Head of caudate nucleus (tissue), 42 donors: ENCODE measurements at places on chromosomes 3 and 15.
A peak's percentile ranks its signal among the peaks of the same experiment; 100 is the strongest.

GRCh38 chr15:92599394-92599970 lies 56.1 kb downstream of the FAM174B start:
- no peak for DNase-seq

GRCh38 chr3:193134856-193135255 lies 106.2 kb upstream of the PLAAT1 start:
- DNase-seq: no peak

- no peak for DNase-seq
These were observed 30.5 kb downstream of the RFTN1 start for GRCh38 chr3:16482770-16483531.

DNA sequence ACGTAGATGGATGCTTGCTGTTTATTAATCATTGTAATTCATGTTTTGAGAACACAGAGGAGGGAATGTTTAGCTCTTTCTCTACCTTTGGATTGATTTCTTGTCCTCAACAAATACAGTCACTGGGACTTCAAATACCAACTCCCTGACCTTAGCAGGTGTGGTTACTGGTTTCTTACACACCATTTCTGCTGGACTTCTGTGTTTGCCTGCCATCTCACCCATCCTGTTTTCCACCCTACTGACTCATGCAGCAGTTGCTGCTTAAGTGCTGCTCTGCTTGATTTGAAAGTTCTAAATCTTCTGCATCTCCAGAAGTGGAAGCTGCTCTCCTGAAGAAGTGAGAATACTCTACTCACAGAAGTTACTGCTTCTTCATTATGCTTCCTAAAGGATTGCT lies 170.3 kb downstream of the ZPLD1 start:
- DNase-seq: no peak

DNA sequence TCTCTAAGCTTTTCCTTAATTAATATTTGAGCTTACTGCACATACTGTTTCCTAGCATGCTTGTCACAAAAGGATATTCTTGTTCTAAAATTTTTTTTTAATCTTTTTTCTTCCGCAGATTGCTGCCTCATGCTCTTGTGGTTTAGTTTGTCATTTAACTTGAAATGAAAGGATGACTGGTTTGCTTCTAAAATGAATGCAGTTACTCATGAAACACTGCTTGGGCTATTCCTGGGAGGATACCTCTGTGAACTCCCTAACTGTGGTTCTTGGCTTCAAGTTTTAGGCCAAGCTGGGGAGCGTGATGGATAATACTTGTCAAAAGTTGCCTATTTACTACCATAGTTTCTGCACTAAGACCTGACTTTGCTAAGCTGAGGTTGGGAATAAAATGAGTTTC lies 64.0 kb downstream of the USP13 start:
- no peak for DNase-seq

DNA sequence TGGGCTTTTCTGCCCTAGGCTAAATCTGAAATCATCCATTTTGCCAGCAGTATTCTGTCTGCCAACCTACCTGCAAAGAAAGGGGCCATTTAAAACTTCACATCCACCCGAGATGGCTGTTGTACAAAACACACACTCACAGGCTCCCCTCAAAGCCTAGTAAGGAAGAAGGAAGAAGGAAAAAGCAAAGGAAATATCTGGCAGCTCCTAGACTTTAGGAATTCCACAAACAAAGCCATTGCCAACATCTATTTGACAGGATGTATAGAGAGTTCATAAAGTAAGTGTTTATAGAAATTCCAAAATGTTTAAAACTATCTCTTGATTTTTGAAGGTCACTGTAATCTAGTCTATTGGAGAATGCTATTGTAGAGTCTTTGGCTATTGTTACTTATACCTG lies 91.9 kb upstream of the THBS1 start:
- DNase-seq: no peak

DNA sequence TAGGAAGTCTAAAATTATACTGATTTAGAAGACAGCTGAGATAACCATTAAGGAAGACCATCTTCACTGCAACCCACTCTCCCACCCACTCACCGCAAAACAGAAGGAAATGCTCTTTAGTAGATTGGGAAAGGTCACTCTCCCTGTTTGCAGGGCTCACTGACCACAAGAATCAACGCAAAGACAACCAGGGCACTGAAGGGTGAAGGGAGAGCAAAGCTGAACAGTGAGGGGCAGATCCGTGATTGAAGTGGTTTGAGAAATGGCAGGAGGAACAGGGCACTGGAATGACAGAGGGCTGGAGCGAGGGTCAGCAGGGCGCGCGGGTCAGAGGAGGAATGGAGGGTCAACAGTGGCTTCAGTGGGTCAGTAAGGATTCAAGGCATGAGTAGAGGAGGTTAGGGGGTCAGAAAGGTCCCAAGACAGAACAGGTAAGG lies 520 bp downstream of the MESD start:
- DNase-seq: no peak

- no peak for DNase-seq
These were observed 2.5 kb downstream of the MAP3K13 start for GRCh38 chr3:185365291-185366073.

- DNase-seq: no peak
These were observed 699.8 kb upstream of the GBE1 start for GRCh38 chr3:82461049-82461889.

DNA sequence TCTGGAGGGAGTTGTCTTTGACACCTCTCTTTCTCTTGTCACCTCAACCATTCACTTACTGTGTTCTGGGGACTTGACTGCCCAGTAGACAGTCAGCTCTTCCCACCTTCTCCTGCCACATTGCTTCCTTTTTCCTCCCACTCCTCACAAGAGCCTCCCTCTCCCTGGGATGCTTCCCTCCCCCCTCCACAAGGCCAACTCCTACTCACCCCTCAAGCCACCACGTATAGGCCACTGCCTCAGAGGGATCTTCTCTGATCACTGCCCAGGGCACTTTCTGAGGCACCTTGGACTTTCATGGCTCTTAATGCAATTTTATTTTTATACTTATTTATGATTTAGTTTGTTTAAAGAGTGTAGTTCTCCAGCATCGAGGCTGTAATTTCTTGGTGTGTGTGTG lies 23.2 kb downstream of the THSD4 start:
- DNase-seq: no peak

DNA sequence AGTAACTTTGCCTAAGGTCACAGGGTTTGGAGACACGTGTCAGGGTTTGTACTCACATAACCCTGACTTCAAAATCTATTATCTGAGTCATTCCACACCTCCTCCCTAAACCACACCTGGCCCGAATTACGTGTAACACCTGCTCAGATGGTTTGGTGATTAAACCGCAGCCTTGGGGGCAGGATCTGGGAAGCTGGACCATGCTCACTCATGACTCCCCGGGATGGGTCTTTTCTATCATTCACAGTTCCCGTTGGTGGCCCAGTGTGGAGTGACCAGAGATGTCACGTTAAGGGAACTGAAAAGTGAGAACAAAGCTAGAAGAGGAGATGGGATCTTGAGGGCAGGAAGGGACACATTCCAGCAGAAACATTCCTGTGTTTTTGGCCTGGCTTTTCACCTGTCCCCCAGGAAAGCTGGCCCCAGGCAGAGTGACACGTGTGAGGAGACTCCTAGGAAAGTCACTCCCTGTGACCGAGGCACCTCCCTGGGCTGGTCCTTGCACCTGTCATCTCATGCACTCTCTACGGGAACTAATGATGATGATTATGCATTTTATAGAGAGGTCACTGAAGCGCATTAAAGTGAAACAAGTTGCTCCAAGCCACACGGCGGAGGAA lies 75.4 kb upstream of the POMGNT2 start:
- DNase-seq: no peak

GRCh38 chr3:171059978-171060377 lies 33.5 kb upstream of the SLC2A2 start:
- DNase-seq: no peak

DNA sequence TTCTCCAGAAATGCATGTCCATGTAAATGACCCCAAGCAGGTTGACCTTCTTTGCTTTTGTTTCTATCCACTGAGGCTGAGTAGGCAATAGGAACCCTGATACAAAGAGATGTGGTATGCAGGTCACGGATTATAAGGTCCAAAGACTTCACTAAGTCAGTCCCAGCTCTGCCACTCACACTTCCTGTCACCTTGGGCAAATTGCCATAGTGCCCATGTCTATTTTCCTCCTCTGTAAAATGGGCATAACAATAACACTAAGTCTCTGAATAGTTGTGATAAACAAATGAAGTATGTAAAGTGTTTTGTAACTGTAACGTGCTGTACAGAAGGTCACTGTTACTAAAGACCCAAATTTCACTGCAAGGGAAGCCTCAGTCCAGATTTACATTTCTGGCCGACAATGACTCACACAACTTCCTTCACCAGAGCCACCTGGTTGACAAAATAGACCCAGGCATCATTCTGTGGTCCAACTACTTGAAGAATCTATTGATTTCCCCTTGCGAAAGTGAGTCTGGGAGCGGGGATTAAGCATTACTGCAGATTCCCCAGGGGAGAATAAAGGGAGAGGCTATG lies 175.4 kb upstream of the LPP start:
- no peak for DNase-seq

DNA sequence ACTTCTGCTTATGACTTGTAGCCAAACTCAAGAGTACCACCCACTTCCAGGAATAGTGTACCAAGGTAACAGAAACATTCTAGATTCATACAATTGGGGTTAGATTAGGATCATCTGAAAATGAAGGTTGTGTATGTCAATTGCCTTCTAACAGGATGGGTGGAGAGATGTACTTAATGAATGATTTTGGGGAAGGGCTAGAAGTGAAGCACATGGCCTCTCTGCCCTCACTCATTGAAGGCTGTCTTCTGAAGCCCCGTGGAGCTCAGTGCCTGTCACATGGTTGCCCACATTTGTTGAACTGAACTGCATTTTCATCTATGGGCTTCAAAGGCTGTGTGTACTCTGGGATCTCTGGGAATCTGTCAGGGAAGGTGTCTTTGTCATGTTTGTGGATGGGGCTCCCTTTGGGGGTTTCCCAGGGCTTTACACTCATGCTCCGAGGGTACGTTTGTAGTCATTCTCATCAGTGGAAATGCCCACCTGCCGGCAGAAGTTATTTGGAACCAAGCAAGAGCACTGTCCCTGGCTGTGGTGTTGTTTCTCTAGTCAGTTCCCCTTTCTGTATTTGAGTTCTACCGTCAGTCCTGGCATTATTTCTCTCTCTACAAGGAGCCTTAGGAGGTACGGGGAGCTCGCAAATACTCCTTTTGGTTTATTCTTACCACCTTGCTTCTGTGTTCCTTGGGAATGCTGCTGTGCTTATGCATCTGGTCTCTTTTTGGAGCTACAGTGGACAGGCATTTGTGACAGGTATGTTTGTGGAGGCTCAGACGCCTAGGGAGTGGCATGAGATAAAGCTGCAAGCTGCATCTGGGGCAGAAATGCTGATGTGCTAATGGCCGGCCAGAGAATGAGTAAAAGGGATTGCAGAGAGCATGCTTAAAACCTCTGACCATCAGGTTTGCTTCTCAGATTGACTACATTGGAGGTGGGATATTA lies 22.4 kb downstream of the CD86 start:
- DNase-seq: no peak

GRCh38 chr3:72830452-72831223 lies 17.6 kb downstream of the SHQ1 start:
- no peak for DNase-seq

DNA sequence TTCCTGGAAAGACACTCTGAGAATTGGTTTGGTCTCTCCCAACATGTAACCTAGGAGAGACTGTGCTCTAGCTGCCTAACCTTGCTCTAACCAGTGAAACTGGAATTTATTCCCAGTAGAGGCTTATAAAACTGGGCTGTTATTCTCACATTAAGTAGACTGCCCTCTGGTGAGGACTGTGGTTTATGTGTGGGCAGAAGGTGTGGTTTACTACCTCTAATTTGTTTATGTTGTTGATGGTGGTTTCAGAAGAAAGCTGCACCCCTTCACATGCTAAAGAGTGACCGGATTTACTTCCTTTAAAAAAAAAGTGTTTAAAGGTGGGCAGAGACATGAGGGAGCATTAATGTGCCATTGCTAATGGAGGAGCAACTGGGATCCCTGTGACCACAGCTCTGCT lies 273.2 kb downstream of the MECOM start:
- no peak for DNase-seq

DNA sequence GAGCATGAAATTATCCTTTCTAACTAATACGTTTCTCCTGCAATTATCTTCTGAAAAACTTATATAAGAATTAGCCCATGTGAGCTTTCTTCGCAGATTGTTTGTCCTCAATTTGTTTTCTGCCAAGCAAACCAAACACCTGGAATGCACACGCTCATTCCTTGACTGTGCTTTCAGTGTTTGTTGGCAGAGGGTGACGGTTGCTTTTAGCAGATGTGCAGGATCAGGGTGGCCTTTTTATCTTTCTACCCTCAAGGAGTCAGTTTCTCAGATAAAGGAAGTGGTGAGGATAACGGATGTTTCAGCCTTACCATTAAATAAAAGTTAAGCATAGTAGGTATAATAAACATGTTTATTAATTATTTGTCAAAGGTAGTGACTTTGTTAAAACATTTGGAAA lies 15.2 kb downstream of the ARPP21 start:
- no peak for DNase-seq

DNA sequence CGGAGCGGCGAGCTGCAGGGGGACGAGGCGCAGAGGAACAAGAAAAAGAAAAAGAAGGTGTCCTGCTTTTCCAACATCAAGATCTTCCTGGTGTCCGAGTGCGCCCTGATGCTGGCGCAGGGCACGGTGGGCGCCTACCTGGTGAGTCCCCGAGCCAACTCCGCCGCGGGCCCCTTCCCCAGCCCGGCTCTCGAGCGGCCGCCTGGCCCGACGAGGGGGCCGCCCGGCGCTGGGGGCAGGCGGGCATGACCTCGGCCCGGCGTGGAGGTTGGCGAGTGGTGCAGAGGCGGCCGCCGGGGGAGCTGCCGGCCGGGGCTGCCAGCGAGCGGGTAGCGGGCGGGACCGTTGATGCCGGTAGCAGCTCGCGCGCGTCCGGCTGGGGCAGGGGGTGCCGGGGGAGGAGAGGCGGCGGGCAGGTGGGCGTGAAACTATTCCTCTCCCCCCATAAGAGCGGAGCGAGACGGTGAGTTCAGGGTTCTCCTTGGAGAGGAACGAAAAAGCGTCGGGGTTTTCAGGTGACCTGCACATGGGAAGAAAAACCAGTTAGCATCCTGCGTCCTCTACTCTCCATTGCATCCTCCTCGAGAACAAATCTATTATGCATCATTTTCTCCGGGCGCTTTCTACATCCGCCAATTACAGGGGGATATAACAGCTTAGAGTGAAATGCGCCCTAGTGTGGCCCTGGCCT lies 585 bp downstream of the SLCO3A1 start:
- peak; percentile 52 for DNase-seq

DNA sequence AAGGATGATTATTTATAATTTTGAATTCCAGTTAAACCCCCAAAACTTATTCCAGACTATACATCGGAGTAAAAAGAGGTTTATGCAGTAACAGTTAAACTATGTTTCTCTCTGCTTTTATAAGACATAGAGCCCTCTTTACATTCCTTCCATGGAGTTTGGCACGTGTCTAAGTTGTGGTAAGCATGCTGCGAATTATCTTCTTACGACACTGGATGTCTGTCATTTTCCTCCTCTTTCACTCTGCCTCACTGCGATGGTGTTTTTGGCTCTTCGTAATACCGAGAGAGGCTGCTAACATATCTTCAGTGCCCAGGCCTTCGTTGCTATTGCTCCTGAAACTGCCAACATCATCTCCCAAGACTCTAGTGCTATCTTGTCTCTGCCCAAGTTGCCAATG lies 83.9 kb upstream of the TGFBR2 start:
- DNase-seq: no peak
